ENCODE measurements at places on chromosomes 4 and X.
A peak's percentile ranks its signal among the peaks of the same experiment; 100 is the strongest.

- DNase-seq, result peak; percentile 81
Observed at GRCh38 chrX:16946361-16946964, at the start of gene REPS2. Gene REPS2, plus strand, starts transcription at chrX:16946658. Its CDS starts 204 bp downstream, at chrX:16946862.

GRCh38 chr4:83259586-83259985, 25.0 kb downstream of the COQ2 start:
- no peak for DNase-seq

DNA sequence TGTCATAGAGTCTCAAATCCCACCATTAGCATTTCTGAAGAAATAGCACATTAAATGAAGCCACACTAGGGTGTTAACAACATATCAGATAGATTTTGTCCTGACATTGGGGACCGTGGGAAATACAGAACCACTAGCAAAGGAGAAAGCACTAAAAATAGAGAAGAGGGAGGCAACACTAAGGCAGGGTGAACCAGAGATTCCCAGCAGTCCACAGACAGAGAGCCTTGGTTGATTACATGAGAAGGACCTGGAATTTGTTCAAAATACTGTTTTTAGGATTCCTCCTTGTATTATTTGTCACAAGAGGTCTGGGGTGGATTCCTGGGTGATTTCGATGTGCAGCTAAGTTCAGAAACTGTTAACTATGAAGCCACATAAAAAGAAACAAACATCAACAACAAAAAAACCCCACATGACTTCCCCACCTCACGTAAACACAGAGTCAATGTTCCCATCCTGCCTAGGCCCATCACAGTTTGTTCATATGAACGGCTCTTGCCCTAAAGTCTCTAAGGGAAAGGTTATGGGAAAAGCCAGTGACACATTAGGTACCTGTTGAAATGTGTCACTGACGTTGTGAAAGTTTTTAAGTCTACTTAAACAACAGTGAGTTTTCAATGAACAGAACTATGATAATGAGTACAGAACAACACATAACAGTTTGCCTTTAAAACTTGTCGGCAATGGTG, 23.6 kb upstream of the GRSF1 start:
- no peak for DNase-seq

- peak; percentile 23 for DNase-seq
Observed at GRCh38 chr4:2689825-2690700, 66.1 kb downstream of the TNIP2 start.

- DNase-seq, result no peak
Observed at GRCh38 chr4:24630937-24631336, 46.6 kb upstream of the DHX15 start.

- peak; percentile 78 for DNase-seq
Observed at GRCh38 chr4:179095585-179096221, 1653.5 kb upstream of the AGA start.

- no peak for DNase-seq
Observed at GRCh38 chr4:7540206-7540605, 105.5 kb upstream of the PSAPL1 start.

- DNase-seq, result no peak
Observed at GRCh38 chr4:147368948-147369347, 111.9 kb upstream of the EDNRA start.

DNA sequence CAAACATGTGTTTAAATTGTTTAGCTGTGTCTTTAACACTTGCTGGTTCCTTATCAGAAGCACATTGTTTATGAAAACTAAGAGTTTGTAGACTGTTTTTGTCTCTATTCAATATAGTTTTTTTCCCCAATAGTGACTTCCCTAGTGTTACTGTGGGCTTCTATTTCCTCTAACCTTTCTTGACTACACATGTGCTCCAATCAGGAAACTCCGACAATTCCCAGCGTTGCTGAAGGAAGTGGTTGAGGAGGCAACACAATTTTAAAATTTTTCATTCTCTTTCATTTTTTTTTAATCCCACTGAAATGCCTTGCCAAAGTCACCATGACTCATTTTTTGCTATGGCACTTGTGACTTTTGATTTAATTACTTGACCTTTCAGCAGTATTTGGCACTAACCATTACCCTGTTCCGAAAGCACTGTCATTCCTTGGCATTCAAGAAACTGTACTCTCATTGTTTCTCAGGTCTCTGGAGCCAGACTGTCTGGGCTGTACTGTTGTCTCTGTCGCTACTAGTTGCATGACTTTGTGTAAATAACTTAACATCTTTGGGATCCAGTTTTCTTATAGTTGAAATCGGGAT, 67.6 kb upstream of the FREM3 start:
- DNase-seq, result peak; percentile 70

- DNase-seq, result peak; percentile 8
Observed at GRCh38 chrX:104137496-104137895, 19.3 kb downstream of the SLC25A53 start.

DNA sequence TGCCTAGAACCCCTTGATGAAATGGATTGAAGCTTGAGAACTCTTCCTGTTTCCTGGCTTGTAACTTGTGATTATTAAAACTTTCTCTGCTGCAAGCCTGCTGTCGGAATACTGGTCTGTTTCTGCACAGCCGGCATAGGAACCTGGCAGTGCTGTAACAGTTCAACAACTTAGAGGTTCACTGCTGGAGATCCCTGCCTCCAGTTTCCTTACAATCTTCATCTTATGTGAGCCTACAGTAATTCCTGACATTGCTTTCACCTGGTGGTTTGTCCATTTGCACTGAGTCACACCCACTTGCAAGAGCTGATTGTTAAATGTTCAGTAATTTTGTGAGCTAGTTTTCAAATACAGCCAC, 1.3 kb upstream of the SEPSECS start:
- peak; percentile 31 for DNase-seq

DNA sequence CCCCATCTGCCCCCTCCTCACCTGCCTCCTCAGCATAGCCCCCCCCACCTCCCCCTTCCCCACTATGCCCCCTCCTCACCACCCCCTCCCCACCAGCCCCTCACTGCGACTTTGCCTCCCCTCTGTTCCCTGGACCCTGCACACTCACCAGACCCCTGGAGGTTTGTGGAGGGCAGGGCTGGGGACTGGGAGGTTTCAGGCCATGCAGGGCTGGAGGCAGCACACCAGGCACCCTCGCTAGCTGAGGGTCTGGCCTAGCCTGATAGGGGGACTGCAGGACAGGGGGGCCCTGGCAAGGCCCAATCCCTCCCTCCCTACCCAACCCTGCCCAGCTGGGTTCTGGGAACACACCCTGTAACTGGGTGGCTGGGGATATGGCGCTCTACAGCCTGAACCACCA, 28.0 kb downstream of the TACC3 start:
- DNase-seq, result no peak

DNA sequence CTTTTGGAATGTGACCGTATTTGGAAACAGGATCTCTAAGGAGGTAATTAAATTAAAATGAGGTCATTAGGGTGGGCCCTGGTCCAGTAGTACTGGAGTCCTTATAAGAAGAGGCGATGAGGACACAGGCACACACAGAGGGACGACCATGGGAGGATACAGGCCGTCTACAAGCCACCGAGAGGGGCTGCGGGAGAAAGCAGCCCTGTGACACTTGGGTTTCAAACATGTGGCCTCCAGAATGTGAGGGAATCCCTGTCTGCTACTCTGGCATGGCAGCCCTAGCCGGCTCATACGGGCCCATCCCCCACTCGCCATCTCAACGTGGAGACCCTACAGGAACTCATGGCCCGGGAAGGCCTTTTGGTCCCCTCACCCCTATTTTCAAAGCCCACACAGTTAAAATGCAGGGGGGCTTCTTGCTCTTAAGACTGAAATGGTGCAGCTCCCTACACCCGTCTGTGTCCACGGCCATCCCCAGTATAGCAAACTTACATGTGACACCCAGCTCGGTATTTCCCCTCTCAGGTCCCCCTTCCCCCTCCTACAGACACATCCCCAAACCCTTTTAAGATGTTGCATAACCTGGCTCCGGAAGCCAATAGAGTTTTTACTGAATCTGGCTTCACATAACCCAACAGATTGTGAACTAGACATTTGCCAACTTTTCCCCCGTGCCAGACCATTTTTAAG, 124.1 kb upstream of the TBL1X start:
- peak; percentile 40 for DNase-seq

GRCh38 chr4:22391551-22391950, 124.3 kb downstream of the ADGRA3 start:
- peak; percentile 62 for DNase-seq

- no peak for DNase-seq
Observed at GRCh38 chr4:71232056-71232430, 106.8 kb upstream of the SLC4A4 start.

- peak; percentile 81 for DNase-seq
Observed at GRCh38 chrX:17046478-17047097, 100.1 kb downstream of the REPS2 start.

- DNase-seq, result no peak
Observed at GRCh38 chr4:164210377-164210776, 543.6 kb upstream of the SMIM31 start.

GRCh38 chrX:72042852-72043248, 88.9 kb downstream of the RTL5 start:
- DNase-seq, result no peak

DNA sequence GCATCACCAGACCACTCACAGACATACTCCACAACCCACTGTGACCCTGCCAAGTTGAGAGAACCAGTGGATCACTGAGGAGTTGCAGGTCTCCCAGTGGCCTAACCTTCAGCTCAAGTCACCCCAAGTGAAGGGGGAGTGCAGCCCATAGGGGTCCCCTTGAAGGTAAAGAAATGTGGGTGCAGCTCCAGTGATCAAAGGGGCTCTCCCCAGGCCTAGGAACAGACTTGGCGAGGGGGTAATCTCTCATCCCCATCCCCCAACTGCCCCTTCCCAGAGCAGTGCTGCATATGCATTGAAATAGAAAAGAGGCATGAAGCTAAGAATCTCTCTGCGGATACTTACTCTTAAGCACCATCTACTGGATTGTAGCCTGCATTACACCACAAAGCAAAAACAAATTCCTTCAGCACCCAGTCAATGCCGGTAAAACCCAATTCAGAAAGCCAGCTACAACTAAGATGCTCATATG, 27.0 kb downstream of the MAGEE1 start:
- peak; percentile 28 for DNase-seq

DNA sequence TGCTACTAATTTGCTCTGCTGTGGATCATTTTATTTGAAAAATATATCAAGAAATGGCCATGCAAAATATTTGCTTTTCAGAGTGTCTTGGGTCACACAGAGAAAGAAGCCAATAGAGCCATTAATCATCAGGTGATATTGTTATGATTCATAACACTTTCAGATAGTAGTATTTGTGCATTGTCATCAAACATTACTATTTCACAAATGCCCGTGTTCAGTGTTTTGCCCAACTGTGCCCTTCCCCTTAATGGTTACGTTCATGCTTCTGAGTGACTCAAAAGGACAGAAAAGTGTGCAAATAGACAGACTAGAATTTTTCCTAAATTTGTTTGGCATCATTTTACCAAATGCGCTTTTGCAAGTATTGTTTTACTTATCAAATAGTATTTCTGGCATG, 46.5 kb downstream of the PHOX2B start:
- DNase-seq, result no peak

- peak; percentile 64 for DNase-seq
Observed at GRCh38 chr4:102627831-102628523, 126.8 kb downstream of the NFKB1 start.

- no peak for DNase-seq
Observed at GRCh38 chrX:152937236-152937635, 39.4 kb downstream of the ZNF185 start.

- no peak for DNase-seq
Observed at GRCh38 chrX:68934421-68934820, 105.6 kb downstream of the EFNB1 start.

GRCh38 chrX:85569096-85569495, 189.6 kb upstream of the POF1B start:
- no peak for DNase-seq

DNA sequence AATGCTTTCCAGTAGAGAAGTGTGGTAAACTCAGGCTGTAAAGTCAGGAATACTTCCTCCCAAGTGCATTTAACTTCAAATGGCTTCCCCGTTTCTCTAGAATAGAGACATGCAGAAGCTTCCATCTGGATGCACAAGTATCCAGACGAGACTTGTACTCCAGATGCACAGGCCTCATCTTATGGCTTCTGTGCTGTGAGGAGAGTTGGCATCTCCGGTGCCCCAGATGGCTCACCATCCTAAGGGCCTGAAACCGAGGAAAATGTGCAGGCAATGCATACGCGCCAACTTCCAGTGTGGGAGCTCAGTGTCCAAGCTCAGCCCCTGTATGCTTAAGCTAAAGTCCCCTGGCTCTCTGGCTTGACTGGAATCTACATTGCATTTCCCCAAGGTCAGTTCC, 184.0 kb upstream of the TBL1X start:
- no peak for DNase-seq

GRCh38 chrX:11944501-11944900, 186.5 kb downstream of the MSL3 start:
- DNase-seq, result peak; percentile 46

GRCh38 chr4:5750946-5751665, 40.1 kb downstream of the EVC start:
- DNase-seq, result peak; percentile 42

GRCh38 chrX:139559383-139560042, 29.0 kb downstream of the F9 start:
- DNase-seq, result peak; percentile 75

GRCh38 chrX:105109936-105110335, 110.6 kb downstream of the TEX13A start:
- DNase-seq, result no peak

DNA sequence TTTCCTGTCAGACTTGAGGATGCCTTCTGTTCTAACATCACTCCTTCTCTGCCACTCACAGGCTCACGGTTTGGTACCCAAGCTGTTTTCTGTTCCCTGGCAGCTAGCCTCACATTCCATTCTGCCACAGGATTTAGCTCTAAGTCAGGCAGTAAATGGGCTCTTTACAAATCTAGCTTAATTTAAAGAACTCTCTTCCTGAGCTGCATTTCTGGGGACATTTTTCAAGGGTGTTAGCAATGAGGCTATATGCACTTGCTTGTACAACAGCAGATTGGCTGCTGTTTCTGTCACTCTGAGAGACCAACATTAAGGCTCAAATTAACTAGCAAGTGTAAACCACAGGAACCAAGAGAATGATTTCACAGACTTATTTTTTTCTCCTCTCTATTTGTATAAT, 337.8 kb upstream of the NOCT start:
- DNase-seq, result peak; percentile 69
